ENCODE measurements at places on chromosomes 3 and 15.
A peak's percentile ranks its signal among the peaks of the same experiment; 100 is the strongest.

GRCh38 chr3:141686466-141687291 is 51.4 kb upstream of the RNF7 start:
- DNase-seq: peak; percentile 57

- DNase-seq: no peak
Measured at GRCh38 chr3:183027276-183027675, 46.9 kb upstream of the DCUN1D1 start.

DNA sequence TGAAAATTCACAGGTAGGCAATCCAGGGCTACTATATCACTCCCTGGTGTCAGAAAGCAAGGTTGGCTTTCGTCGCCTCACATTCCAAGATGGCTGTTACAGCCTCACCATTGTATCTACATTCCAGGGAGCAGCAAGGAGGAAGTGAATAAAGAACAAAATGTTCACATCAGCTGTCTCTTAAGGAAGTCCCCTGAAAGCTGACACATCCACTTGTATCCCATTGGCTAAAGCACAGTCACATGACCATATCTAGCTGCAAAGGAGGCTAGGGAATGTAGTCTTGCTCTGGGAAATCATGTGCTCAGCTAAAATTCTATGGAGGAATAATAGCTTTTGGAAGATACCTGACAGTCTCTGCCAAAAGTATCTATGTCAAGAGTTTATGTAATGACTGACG is 12.8 kb upstream of the GATA2 start:
- DNase-seq: no peak

GRCh38 chr15:22956257-22956977 is 23.8 kb downstream of the CYFIP1 start:
- no peak for DNase-seq

DNA sequence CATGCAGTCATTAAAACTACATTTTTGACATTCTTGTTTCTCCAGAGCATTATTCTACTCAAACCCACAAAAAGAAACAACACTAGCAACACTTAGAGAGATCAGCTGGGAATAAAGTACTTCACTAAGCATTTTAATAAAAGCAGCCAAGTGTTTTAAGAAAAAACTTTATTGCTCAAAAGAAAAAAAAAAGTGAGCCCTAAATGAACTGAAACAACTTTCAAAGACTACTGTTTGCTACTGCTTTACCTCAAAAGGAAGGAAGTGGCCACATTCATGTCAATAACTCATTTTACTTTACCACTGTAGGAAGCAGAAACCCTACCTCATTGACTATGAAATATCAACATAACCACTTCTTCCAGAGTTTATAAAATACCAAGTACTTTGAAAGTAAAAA is 91.3 kb downstream of the UACA start:
- DNase-seq: no peak

- DNase-seq: no peak
Measured at GRCh38 chr3:182692695-182693094, 100.6 kb upstream of the ATP11B start.

- no peak for DNase-seq
Measured at GRCh38 chr15:39078026-39078425, 502.9 kb upstream of the THBS1 start.

GRCh38 chr3:175301741-175302140 is 442.6 kb downstream of the NAALADL2 start:
- DNase-seq: no peak

DNA sequence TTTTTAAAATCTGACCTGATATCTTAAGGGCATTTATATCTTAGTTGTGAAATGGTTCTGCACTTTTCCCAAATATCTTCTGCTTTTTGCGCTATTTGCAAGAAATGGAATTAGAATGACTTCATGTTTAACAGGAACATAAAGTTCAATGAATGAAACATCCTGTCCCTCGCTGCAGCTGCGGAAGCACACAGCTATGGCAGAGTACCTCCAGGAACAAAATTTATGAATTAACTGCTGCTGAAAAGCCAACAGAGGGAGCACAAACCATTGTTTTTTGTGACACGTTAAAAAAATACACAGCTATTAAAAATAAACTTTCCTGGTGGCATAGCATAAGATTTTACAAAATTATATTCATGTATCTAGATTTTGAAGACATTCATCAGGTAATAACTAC is 404.4 kb upstream of the MDFIC2 start:
- DNase-seq: peak; percentile 26
